ENCODE measurements at places on chromosomes 4 and X.

- DNase-seq, result no peak
Measured at GRCh38 chrX:12804655-12805054, 13.4 kb downstream of the PRPS2 start.

GRCh38 chr4:153789741-153790499, 1.0 kb upstream of the SFRP2 start:
- no peak for DNase-seq

- no peak for DNase-seq
Measured at GRCh38 chrX:7153231-7153630, 5.3 kb upstream of the PUDP start.

DNA sequence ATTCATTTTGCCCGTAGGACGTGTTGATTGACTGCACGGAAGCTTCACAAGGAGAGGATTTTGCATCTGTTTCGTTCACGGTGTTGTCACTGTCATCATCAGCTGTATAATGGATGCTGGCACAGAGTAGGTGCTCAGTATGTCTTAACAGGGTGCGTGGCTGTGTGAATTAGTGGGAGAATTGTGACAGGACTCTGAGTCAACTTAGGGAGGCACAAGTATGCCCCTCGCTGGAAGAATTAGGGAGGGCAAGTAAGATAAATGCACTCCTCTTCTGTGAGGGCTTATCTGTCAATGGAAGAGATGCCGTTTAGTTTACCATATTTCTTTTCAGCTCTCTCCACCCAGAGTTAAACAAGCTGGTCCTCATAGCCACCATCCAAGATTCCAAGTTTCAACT, 107.2 kb downstream of the TRIML1 start:
- DNase-seq, result no peak

GRCh38 chr4:94648699-94649098, 109.1 kb upstream of the BMPR1B start:
- DNase-seq, result no peak
